NCI-H1417 treated with DMSO at 0.1 percent for 48 hours (cell line): ENCODE measurements at places on chromosomes 6 and 20.

DNA sequence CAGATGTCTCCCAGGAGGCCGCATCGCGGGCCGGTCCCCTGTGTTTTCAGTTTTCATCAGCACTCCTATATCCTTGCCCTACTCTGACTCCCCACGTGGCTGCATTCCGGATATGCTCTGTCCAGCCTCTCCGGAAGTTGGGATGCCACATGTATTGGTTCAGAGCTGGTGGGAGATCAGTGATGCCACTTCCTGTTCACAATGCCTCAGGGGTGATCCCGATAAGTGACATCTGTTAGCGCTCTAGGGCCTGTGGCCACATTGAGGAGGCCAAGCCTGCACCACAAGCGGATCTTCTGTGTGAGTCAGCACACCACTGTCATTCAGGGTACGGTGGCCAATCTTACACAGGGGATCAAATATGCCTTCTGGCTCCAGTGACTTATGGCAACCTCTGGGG, 57.8 kb downstream of the PPP1R3G start:
- no peak for DNase-seq

DNA sequence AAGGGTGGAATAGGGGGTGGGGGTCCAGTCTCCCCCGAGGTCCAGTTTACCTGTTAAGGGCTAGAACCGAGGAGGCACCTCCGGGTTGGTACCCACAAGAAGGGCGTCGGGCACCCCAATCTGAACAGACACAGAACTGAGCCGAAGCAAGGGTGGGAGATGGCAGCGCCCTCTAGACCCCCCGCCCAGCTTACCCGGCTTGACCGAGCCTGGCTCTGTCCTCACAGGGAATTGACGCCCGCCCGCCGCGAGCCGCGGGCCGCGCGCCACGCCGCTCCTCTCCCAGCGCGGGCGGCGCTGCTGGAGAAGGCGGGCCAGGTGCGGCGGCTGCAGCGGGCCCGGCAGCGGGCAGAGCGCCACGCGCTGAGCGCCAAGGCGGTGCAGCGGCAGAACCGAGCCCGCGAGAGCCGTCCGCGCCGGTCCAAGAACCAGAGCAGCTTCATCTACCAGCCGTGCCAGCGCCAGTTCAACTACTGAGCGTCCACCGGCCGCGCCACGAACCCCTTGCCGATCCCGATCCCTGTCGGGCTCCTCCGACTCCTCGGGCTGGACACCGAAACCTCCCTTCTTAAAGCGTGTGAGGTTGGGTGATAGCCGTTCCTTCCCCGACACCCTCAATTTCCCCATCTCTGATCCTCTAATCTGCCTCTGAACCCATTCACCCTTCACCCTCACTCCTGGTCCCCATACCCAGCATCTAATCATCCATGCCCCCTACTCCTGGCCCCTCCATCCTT, 5.9 kb downstream of the TP53INP2 start:
- DNase-seq = peak; percentile 48

DNA sequence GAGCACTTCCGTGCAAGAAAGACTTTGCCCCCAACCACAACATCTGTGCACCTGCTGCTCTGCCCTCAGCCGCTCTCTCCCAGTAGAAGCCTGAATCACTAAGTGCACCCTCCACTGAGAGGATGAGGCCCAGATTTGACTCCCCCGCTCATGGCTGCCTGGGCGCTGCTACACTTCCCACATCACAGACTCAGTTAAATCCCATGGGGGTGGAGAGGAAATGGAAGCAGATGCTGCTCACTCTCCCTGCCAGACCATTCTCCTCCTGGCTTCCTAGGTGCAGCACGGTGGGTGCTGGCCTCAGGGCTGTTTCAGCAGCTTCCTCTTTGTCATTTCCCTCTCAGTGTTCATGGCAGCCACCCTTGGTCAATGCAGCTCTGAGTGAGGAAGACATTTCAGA, 4.8 kb downstream of the CST5 start:
- DNase-seq = no peak

DNA sequence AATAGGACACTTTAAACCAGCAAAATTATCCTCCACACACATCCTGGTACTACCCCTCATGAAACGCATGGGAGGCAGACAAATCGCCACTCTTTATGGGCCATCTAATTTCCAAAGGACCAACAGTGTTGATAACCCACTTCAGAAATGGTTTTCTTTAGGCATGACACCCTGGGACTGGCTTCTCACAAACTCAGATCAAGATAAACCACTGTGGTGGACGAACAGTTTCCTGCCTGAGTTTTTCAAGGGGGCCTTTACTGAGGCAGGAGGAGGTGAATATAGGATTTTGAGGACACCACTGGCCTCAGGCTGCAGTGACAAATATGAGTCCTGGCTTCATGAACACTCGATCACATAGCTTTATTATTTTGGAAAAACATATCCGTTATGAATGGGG, 26.0 kb downstream of the TRAM2 start:
- no peak for DNase-seq

DNA sequence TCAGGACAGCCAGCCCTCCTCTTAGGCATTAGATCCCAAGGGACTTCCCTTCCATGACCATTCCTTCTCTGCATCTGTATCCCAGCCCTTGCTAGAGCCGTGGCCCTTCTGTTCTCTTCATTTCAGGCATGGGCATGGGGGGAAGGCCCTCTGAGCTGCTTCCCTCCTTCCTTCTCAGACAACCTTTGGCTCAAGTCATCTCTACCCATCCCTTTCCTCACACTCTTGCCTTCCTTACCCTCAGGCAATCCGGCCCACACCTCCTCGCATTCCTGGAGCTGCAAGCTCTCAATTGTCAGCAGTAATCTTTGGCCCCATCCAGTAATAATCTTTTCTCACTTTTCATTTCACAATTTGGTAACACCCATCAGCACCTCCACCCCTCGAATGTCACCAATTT, 426.9 kb upstream of the JARID2 start:
- DNase-seq = no peak

DNA sequence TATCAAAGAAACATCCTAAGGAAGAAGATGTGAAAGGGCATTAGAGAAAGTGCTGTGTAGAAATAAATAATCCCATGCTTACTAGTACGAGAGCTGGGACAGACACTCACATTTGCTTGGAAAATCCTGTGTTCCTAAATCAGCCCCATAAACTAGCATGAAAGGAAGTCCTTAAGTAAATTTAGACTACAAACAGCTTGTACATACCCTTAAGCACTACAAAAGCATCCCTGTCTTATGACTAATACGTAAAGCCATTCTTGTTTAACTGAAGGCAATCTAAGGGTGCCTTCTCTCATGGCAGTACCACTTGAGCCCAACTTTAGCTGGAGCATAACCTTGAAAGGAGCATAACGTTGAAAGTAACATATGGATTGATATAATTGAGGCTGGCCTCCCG, 15.4 kb upstream of the FOXQ1 start:
- no peak for DNase-seq

GRCh38 chr6:37257320-37257633, 295 bp upstream of the TBC1D22B start:
- no peak for DNase-seq

- DNase-seq = no peak
Measured at GRCh38 chr6:39362487-39362865, 40.0 kb upstream of the KCNK16 start.

DNA sequence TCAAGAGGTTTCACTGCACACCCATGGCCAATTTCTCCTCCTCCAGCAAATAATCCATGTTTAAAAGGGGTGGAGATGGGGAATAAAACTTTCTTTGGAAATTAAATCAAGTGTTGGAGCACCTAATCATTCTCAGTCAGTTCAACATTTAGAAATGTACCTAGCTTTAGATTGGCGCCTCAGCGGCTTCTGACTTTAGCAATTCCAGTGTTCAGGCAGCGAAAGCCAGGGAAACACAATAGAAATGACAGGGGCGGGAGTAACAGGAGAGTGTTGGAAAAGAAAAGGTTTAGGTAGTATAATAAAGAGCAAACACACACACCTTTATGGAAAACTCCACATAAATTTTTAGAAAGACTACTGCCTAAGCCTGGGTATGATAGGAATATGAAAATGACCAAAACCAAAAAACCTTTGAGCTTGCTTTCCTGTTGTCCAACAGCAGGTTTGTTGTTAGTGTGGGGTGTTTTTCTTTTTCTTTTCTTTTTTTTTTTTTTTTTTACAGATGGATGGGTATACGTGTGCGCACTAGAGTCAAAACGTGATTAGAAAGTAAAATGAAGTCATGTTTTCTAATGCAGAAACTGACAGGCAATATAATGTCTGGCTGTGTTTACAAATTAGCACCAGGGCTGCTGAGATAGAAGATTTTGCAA, 7.7 kb downstream of the TFAP2A start:
- no peak for DNase-seq

GRCh38 chr6:42335896-42336295, 115.8 kb downstream of the TRERF1 start:
- DNase-seq = no peak

DNA sequence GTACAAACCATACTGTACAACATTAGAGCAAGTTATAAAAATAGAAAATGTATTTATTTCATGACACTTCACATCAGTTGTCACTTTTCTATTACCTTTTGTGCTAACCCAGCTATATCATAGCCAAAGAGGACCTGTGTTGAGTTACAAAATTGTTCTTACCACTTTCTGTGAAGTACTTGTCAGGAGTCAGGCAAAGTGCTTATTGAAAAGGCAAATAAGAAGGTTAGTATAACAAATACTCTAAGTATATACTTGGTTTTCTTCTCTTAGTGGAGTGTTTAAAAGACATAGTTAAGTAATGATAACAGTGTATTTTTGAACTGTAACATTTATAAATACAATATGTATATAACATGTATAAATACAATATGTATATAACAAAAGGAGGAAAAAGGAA, 88.9 kb downstream of the HIVEP1 start:
- DNase-seq = no peak

DNA sequence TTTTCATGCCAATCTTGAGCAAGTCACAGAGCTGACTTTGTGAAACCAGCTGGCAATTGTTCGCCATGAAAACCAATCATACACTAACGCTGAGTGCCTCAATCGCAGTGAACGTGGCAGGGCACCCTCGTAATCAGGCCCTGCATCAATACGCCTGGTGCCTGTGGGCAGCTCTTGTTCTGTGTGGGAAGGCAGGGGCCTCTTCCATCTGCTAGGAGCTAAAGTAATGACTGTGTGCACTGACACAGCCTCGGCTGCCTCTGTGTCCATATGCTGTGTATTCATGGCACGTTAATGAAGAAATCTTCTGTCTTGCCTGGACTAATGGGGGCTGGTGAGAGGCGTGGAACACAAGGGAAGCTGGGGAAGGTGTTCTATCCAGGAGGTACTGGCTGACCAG, 27.8 kb upstream of the SYNDIG1 start:
- DNase-seq = no peak

DNA sequence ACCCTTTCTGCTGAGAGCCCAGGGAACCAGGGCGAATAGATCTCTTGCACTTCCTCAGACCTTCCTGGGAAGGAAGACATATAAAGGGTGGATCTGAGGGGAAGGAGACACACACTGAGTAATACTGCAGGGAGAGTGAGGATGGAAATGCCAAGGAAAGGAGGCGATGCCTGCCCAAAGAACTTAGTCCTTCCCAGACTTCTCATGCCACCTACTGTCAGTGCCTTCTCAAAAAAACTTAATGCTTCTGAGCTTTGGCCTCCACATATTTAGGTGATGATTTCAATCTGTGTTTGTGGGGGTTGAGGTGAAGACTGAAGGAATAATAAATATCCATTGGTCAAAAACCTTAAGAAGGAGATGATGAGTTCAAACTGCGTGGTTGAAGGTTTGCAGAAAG, 9.7 kb downstream of the BTN3A1 start:
- DNase-seq = no peak

GRCh38 chr20:38680500-38681306, 43.6 kb upstream of the SLC32A1 start:
- DNase-seq = no peak

GRCh38 chr6:161417717-161418462, 144.0 kb upstream of the AGPAT4 start:
- peak; percentile 6 for DNase-seq

DNA sequence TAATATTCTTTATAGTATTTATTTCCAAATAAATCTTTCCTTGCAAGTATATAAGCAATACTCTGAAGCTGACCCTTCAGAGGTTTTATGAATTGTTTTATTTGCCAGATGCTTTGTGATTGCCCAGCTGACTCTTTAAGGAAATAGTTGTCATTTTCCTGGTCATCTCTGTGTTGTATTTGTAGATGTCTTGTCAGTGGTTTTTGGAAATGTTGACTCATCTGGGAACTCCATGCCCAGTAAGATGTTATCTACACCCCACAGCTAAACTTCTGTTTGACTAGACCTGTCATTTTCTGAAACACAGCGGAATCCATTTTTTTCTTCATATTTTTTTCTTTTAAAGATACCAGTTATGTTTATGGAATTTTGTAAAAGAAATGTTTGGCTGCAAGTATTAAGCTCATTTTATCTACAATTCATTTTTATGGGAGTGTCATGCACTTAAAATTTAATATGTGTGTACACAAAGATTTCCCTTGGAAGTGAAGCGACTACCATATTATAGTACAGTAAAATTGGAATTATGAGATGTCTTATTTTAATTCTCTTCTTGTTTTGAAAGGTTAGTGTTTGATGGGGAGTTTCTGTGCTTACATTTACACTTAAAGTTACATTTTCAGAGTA, 491.0 kb downstream of the NKAIN2 start:
- DNase-seq = no peak

DNA sequence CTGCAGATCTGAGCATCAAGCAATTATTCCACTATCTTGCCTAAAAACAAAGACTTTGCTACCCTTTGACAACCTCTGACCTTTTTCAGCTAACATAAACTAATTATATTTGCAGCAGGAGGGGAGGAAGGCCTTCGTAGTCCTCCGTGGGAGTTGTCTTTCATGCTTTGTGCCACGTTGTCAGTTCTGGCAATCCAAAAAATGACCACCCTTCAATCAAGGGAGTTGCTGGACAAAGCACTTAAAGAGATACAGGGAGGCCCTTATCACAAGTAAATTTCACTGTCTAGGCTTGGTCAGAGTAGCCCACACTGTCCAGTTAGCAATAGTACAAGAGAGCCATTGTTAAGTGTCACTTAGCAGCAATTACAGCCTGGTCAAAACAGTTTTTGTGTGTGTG, 578.9 kb downstream of the HAO1 start:
- DNase-seq = no peak

DNA sequence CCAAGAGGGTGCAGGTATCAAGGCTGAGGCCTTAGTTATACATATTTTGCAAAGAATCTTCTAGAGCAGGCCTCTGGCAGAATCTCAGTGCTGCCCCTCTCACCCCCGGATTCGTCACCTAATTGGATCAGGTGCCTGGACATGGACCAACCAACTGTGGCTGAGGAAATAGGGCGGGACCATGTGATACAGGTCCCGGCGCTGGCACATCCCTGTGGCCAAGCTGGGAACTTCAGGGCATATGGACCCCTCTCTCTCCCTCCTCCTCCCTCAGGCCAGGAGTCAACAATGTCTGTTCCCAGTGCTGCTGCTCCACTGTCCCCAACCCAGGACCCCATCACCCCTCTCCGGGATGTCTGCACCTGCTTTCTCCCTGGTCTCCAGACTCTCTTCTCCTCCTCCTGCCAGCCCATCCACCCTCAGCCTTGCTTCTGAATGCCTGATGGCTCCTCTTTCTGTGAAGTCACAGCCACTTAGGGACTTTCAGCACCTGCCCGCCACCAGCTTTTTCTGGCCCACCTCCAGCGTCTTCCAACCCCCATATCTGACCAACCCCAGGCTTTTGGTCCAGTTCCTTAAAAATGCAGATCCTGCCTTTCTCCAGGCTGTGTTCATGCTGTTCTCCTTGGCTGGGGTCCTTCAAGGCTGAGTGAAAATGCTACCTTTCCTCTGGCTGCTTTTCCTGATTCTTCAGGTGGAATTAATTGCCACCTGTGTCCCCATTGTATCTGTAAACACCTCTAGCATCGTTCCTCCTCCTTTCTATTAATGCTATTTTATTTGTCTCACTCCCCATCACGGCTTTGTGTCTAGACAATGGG, 19.0 kb upstream of the MLN start:
- DNase-seq = peak; percentile 25
